ENCODE measurements at places on chromosomes 5 and 9. TPM values are rescaled to one million over a fixed set of nuclear protein-coding genes. Genes with fewer than 3 reads are reported as not detected.

ACOT12 gene
- total RNA-seq = not detected

GRCh38 chr5:149056616-149057165, 6.2 kb downstream of the SH3TC2 start:
- no peak for DNase-seq

FOXD4L4 gene
- total RNA-seq = 0.20 TPM

DNA sequence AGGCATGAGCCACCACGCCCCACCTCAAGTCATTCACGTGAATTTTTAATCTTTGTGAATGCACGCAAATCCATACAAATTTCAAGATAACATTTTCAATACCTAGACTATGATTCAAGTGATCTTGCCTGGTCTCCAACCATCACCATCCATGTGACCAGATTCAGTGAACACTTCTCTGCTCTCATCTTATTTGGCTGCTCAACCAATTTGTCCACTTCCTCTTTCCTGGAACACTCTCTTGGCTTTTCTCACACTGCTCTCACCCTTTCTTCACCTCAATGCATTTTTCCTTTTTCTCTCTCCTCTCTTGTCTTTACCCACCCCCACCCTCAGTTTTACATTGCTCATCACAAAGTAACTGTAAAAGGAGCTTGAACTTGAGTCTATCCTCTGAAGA, 354.7 kb upstream of the KIF2A start:
- DNase-seq = no peak

DNA sequence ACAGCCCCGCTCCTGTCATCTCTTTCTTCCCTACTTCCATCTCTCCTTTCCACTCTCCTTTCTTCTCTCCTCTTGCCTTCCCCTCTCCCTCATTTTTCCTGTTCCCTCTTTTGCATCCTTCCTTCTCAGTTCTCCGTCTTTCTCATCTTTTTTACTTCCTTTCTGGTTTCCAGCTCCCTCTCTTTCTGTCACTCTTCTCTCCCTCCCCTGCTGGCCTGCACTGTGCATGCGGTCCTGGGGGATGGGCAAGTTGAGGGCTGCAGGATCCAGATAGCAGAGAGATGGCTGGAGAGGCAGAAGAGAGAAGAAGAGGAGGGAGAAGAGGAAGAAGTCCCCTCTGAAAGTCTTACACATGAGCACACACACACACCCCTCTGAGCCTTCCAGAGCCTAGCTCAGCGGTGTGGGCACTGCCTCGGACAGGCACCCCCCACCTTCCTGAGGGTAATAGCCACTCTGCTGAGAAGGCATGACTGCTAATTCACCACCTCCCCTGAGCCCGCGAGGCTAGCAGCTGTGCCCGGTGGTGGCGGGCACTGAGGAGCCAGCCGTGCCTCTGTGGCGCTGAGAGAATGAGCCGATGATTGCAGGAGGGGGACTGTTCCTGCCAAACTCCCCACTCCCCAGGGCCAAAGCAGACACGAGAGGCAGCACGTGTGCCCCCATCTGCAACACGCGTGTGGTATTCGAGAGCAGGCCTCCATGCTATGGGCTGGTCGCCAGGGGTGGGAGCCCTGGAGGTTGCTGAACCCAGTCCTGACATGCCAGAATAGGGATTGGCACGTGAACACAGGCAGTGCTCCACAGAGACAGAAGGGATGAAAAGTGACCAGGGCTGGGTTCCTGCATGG, 3.7 kb upstream of the CAMK2A start:
- DNase-seq = no peak

PRR16 gene
- 0.25 TPM for total RNA-seq

DNA sequence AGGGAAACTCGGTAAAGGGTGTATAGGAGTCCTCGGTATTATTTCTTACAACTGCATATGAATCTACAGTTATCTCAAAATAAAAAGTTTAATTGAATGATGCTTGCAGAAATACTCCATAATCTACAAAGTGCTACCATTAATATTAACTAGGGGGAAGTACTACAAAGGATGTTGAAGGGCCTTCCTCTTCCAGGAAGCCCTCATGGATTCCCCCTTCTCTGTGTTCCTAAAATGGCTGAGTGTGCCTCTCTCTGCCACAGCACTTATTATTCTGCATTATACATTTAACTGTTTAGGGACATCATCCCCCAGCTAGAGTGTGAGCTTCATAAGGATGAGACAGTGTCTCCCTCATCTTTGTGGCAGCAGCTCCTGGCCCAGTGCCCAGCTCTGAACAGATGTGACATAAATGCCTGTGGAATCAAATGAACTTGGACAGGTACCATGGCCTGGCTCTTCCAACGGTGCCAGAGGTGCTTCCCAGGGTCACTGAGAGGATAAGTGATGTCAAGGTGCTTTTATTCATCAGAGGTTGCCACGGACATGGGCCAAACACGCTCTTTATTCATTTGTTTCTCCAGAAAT, 99.5 kb downstream of the PAX5 start:
- no peak for DNase-seq

GRCh38 chr9:73001860-73002259, 49.0 kb upstream of the ALDH1A1 start:
- DNase-seq = no peak

GRCh38 chr5:83145882-83146331, 68.6 kb downstream of the XRCC4 start:
- DNase-seq = no peak

PCDHGA12 gene
- 6.1 TPM for total RNA-seq
